NCI-H2081 (cell line): ENCODE measurements at places on chromosomes 6 and 20.

GRCh38 chr20:42138729-42139128, 520.6 kb upstream of the CHD6 start:
- no peak for DNase-seq

DNA sequence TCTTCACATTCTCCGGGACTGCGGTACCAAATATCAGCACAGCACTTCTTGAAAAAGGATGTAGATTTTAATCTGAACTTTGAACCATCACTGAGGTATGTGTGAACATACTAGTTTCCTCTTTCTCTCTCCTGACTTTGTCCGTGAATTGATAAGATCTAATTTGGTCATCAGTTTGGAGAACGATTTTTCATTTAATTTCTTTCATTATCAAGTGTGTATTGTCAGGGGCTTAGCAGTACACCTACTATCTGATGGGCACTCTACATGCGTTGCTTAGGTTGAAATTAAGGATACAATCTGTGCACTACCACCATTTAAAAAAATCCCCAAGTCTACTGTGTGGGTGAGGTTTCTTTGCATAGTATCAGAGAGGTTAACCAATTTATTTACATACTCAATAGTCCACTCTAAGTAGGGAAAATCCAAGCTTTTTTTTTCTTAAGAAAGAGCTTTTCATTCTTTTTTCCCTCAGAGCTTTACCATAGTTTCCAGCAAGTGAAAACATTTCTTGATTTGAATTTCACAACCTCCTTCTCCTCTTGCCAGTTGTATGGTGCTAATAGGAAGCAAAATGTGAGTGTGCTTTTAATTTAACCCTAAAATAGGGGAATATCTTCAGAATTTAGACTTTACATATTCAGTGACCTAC, 105.4 kb upstream of the ESR1 start:
- DNase-seq, result no peak

GRCh38 chr6:19857139-19857538, 20.0 kb downstream of the ID4 start:
- DNase-seq, result no peak

DNA sequence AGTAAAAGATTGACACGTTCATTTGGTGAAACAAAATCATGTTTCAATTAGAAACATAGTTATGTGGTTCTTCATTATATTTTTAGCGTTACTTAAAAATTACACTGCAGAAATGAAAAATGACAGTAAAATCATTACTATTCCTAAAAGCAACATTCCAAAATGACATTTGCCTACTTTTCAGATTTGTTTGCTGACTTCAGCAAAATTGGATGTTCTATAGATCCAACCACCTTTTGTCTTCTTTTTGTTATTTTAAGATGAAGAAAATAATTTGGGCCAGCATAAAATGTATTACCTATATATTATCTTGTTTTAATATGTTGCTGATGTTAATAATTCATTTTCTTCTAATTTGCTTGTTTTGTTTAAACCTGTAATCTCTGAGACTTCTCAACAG, 30.5 kb downstream of the STXBP5 start:
- DNase-seq, result no peak

DNA sequence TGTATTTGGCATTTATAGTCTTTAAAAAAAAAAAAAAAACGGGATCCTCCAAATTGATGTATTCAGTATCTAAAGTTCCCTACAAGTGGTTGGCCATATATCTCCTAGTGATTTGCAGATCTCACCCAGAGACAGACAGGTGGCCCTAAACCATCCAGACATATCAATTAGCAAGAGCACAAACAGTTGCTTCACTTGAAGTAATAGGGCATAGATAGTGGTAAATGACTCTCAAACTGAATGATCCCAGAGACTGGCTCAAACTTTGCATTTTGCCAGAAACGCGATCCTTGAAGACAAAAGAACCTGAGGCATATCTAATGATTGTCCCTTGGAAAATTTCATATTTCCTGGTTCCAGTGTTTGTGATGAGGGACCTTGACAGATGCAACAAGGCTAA, 54.6 kb downstream of the HMGCLL1 start:
- DNase-seq, result no peak
